ENCODE measurements at places on chromosomes 2 and 18.

DNA sequence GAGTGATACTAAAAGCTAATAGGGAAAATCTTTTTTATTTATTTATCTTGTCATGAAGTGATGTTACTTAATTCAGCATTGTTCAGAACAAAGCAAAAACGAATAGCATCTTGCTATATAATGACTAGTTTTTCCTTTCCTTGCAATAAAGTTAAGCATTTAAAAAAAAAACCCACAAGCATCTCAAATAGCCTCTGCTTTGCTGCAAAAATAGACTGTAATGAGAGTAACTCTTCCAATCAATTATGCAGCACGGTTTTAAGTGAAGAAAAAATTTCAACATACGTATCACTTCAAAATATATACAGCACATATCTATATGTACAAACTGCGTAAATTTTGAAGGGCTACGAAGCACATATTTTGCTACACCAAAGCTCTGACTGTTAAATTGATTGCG lies 153.3 kb upstream of the VRK2 start:
- DNase-seq = no peak

DNA sequence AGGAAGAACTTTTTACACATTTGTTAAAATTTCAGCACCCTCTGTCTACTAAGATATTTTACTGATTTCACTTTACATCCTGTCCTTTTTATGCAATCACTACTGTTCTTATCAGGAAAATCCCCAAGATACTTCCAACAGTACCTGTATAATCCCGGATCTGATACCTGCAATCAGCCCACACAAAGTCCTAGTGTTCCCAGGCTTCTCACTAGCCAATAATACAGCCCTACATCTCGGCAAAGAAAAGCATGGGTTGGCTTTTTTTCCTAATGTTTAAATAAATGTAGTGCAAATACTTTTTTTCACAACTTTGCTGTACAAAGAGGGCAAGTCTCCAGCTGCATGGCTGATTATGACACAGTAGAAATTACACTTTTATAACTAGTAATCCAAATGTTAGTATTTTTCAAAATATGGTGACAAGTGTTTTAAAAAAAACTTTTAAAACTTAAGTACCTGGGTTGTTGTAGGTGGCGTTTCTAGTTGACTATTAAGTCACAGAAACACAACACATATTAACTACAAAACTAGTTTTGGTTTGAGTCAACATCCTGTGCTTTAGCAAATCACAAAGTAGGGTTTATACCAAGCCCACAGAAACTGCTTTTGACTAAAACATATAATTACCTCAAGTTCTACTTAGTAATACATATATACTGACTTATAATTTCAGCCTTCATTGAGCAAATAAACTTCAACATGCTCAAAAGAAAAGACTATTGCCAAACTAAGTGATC lies 19.5 kb downstream of the CNOT11 start:
- no peak for DNase-seq

DNA sequence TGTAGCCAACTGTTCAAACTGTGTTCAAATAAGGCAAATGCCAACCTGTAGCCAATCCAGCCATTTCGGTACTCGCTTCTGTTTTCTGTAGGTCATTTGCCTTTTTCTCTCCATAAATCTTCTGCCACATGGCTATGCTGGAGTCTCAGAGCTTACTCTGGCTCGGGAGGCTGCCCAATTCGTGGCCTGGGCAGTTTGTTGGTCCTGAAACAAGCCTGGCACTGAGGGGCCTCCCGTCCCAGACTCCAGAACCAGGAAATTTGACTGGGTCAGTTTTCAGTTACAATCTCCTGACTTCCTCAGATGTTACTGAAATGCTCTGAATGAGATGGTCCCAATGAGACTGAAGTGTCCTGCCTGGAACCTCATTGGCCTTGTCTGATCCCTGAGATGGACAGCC lies 120.8 kb upstream of the NPAS2 start:
- DNase-seq = no peak

- DNase-seq = no peak
Observed at GRCh38 chr2:228771774-228772173, 499.3 kb downstream of the PID1 start.

DNA sequence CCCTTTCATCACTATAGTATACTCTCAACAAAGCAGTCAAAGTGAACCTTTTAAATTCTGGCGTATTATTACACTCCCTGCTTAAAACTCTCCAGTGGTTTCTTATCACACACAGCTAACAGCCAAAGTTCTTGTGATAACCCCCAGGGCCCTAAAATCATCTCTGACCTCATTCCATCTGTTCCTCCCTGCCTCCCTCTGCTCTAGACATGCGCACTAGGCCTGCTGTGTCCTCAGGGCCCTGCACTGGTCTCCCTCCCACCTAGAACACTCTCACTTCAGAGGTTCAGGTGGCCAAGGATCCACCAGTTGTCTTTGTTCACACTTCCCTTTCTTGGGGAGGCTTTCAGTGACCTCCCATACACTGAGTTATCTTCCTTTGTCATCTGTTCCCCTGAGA lies 603.4 kb downstream of the DSC3 start:
- DNase-seq = no peak

All from stimulated activated CD8-positive, alpha-beta memory T cell treated with anti-CD3 and anti-CD28 coated beads, Interleukin-7, amount 100 ng/mL, for 1 hour (primary cell).